HTR-8/SVneo (cell line): ENCODE measurements at places on chromosomes 3 and 15.

DNA sequence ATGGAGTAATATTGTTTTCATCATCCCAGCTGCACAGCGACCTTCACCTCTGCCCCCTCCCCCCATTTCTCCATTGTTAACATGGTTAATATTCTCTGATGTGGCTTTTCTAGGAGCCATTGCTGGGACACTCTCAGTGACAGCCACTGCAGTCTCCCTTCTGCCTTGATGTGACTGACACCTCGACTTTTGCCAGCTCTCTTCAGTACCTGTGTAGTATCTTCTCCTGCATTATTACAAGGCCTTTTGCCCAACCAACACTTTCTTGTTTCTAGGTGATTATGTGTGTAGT, 179.8 kb downstream of the CLSTN2 start:
- no peak for DNase-seq

DNA sequence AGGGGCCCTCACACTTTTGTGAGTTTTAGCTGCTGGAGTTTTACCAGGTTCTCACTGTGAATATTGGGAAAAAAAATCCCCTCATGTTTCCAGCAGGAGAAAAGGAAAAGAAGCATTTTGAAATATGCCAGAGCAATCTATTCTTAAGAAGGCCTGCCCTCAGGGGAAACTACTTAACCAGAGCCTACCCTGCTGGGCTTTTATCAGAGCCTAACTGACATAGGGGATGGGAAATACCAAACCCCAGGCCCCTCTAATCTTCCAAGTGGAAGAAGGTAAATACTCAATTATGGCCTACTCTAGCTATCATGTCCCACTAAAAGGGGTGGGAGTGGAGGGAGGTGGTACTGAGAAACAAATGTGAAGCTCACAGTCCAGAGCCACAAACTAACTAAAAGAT, 68.7 kb upstream of the NMNAT3 start:
- DNase-seq, result no peak

DNA sequence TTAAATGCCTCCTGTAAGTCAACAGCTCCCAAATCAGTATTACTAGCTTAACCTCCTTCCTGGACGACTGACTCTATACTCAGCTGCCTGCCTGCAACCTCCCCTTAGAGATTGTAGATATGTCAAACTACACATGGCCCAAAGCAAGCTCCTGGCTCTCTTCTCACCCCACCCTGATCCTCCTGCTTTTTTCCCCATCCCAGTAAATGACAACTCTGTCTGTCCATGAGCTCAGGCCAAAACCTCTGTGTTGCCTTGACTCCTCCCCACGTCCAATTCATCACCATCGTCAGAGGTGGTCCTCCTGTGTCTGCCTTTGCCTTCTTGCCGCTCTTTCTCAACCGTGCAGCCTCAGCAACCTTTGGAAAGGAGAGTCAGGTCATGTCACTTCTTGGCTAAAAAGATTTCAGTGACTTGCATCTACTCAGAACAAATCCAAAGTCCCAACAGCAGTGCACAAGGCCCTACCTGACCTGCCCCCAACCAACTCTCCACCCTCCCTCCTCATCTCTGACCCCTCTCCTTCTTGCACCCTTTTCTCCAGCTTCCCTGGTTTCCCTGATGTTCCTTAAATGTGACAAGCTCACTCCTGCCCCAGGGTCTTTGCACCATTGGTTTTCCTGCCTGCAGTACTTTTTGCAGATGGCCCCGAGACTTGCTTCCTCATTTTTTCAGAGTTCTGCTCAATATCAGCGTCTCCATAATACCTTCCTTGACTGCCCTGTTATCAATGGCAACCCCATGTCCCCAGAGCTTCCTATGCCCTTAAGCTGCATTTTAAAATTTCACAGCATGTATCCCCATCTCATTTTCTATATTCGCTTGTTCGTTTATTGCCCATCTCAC, 52.8 kb downstream of the LSM3 start:
- DNase-seq, result no peak

DNA sequence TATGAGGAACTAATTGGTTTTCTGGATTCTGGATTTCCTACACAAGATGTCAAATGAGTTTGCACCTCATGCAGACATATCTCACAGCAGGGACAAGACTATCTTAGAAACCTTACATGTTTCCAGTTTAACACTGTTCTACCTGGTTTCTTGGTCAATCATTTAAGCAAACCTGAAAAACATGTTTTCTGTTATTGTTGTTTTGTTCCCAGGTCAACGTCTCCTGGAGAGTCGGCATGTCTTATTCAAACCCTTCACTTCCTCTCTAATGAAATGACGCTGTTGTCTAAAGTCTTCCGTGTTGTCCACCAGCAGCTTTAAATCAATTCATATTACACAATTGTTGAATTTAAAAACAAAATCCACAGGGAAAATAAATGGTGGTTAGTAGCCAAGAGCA, 150.9 kb downstream of the CNTN3 start:
- DNase-seq, result no peak

DNA sequence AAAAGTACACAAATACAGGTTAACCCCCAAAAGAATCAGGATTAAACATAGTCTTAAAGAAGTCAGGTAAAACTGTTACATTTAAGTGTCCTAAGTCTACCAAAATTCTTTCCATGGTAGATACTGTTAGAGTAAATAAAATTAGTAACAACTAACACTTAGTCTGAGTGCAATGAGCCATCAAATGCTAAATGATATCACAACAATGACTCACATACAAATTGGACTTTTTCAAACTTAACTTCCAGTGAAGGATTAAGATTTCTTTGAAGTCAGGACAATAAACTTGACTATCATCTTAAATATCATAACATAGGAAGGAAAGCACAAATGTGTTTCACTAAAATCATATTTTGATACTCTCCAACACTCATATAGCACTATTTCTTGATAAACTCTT, 43.9 kb downstream of the ZNF148 start:
- DNase-seq, result no peak

- DNase-seq, result no peak
Measured at GRCh38 chr15:72840114-72840513, 56.6 kb upstream of the ADPGK start.

- DNase-seq, result no peak
Measured at GRCh38 chr15:40047415-40048210, 8.6 kb upstream of the SRP14 start.

- DNase-seq, result no peak
Measured at GRCh38 chr3:193314161-193314560, 64.4 kb downstream of the ATP13A5 start.

DNA sequence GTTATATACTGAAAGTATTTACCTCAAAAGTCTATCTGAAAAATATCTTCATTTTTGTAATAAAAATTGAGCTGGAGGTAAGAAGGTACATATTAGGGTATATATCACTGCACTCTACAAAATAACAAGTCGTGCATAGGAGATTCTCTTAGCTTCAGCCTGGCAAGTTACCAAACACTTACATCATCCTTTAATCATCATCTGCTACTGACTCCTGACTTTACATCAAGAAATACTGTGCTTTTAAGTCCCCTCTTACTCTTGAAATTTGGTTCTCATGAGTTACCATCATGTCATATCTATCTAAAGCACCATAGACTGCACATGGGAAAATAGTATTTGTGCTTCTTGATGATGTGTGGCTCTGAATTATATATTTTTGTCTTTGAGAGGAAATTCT, 50.8 kb downstream of the LYSMD4 start:
- DNase-seq, result no peak
